Activated CD8-positive, alpha-beta T cell treated with anti-CD3 and anti-CD28 coated beads, Interleukin-2, amount 10 ng/mL, durations not matched to agents 7 days and 5 days (primary cell): ENCODE measurements at places on chromosomes 12 and 14.

DNA sequence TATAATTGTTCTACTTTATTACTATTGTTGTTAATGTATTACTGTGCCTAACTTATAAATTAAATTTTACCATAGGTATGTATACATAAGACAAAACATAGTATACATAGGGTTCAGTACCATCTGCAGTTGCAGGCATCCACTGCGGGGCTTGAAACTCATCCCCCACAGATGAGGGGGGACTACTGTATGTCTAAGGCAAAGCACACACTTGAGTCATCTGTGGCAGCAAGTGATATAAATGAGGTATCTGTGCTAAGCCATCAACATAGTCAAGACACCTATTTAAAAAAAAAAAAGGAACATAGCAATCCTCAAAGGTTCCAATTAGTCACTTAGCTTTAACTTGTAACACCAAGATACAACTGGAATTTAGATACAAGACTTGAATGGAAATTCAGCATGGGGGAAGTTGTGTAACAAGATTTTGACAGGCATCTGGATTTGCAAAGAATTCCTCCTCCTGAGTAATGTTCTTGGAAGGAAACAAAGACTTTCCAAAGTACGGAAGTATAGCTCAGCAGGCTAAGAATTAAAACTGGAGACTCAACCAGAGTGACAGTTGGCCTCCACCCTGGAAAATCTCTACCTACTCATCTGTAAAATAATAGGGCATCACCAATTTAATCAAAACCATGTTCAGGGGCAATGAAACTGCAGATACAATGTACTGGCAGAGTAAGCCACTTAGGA is 14.9 kb downstream of the DCAF5 start:
- no peak for DNase-seq

DNA sequence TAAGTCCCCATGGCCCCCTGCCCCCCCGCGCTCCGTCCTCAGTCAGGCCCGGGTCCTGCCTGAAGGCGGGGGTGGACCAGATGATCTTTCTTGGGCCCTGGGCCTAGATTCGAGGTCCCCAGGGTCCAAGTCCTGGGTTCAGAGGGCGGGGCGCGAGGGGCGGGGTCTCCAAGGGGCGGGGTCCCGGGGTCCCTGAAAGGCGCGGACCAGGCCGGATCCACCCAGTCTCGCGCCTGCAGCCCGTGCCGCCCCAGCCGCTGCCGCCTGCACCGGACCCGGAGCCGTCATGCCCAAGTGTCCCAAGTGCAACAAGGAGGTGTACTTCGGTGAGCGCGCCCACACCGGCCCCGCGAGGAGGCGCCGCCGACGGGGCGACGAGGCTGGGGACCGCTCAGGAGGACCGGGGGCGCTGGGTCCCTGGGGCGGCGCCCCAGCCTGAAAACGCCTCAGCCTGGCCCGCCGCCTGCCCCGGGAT is 325 bp downstream of the CRIP1 start:
- DNase-seq, result peak; percentile 72

GRCh38 chr14:95315156-95315555 is 4.6 kb downstream of the CLMN start:
- no peak for DNase-seq

- DNase-seq, result no peak
Measured at GRCh38 chr12:107349008-107349747, 255.8 kb upstream of the CRY1 start.

GRCh38 chr12:110853836-110854235 is 7.0 kb downstream of the CCDC63 start:
- DNase-seq, result no peak

GRCh38 chr14:29352706-29353080 is 575.0 kb downstream of the PRKD1 start:
- no peak for DNase-seq

DNA sequence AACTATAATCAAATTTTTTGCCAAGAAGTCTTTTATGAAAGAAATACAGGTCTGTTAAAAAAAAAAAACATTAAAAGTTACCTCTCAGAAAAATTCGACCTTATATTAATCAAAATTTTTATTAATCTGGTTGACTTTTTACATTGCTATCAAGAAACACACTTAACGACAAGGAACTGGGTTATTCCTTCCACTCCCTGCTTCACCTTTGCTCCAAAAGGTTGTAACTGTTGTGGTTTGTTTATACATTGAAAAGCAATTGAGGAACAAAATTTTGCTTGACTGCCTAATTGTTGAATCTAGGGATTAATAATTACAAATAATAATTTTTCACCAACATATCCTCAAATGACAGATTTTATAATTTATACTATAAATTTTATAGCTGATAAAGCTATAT is 28.4 kb downstream of the TSPAN8 start:
- DNase-seq, result no peak

DNA sequence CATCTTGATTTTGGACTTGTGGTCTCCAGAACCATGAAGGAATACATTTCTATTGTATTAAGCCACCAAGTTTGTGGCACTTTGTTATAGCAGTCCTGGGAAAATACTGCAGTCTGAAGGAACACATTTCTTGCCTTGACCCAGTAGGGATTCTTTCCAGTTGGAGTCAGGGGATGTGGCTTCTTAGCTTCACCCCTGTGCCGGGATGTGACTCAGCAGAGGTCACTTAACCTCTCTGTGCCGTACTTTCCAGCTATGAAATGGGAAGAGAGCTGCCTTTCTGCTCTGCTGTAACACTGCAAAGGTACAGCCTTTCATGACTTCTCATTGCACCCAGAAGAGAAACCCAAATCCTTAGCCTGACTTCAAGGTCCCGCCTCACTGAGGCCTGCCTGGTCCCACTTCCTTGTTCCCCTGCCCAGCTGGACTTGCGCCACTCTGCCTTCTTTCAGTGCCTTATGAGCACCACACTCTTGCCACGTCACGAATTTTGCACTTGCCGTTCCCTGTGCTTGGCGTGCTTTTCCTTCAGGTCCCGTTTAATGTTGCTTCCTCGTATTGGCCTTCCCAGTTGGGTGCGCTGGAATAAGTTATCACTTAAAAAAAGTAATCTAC is 24.2 kb downstream of the CHST11 start:
- no peak for DNase-seq

DNA sequence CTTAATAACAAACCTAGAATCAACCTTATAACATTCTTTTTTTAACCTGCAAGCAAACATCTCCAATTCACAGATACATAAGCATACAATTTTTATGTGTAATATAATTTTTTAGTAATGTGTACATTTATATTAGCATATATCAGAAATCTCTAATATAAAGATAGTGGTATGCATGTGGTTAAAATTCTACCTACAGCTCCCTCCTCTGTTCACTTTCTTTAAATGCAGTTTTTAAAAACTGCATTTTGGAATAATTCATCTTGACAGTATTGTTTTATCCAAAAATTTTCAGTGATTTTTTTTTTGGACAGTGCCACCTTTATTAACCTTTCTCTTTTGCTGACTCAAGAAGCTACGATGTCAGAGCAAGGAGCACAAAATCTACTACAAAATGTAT is 13.2 kb upstream of the RXYLT1 start:
- no peak for DNase-seq

- no peak for DNase-seq
Measured at GRCh38 chr12:94721173-94721572, 70.8 kb upstream of the TMCC3 start.

GRCh38 chr12:10397296-10397695 is 7.5 kb upstream of the KLRK1 start:
- DNase-seq, result no peak

DNA sequence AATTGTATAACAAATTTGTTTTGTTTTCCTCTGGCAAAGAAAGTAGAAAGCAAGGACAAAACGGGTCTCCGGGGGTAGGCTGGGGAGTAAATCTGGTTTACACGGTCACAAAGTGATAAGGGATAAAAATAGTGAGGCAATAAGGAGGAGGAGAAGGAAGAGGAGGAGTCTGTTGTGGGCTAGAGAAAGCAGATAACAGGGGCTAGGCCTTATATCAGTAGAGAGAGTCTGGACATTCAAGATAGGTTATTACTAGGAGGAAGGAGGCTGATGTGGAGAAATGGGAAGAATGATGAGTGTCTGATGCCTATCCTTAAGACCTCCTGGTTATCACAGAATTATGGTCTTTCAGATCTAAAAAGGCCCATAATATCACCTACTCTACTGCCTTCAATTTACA is 83.2 kb upstream of the SSTR1 start:
- DNase-seq, result no peak

DNA sequence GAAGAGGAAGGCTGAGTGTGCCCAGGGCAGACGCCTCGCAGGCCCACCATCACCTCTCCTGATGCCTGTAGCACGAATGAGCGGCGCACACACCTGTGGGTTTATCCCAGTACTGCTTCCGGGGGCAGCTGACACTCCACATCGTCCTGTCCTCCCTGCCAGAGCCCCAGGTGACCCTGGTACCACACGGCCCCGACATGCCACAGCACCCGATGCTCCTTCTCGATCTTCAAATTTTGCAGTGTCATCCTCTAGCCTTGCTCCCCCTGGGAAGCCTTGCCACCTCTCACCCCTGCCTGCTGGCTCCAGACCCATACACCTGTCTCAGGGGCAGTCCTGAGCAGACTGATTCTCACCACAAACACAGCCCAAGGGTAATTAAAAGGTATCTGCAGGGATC is 40.6 kb downstream of the ANO2 start:
- DNase-seq, result no peak

DNA sequence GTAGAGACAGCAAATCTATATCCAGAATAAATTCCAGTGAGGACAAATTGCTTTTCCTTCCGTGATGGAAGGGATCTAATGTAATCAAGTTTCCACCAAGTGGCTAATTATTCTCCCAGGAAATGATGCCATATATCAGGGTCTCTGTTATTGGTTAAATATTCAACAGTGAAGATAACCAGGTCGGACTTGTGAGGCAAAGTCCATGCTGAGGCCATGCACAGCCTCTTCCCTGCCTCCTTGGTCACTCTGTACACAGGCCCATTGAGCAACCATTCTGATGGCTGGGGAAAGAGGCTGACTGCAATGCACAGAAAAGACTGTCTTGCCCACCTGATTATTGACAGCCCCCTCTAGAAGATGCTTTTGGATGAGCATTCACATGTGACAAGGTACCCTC is 90.1 kb downstream of the TNFAIP2 start:
- DNase-seq, result no peak

- no peak for DNase-seq
Measured at GRCh38 chr12:25592725-25593495, 39.8 kb upstream of the LMNTD1 start.

DNA sequence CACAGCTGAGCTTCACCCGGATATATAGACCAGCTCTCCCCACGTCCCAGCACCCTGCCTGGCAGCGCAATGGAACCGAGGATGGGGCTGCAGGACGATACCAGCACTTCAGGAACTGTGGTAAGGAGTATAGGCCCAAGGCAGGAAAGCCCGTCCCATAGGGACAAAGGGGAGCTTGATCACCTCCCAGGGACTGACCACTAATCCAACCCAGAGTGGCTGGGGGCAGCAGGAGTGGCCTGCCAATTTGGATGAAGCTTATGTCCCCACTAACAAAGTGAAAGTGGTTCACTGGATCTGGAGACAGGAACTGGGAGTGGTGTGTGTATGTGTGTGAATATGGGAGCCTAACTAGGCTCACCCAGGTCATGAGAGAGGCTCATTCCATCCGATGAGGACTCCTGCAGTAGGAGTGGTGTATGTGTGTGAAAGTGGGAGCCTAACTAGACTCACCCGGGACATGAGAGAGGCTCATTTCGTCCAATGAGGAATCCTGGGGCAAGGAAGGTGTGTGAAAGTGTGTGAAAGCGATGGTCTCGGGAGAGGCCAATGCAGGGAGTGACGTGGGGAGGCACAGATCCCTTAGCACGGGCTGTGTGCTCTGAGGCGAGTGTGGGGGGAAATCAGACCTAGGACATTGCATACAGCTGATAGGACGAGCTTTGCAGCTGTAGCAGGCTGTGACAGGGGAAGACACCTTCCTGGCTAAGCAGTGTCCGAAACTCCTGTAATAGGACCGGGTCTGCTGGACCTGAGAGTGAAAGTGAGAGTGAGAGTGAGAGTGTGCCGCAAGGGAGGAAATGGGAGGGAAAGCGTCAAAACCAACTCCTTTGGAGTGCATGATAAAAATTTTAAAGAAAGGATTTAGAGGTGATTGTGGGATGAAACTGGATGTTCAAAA is 25.7 kb downstream of the KLRK1 start:
- peak; percentile 64 for DNase-seq

DNA sequence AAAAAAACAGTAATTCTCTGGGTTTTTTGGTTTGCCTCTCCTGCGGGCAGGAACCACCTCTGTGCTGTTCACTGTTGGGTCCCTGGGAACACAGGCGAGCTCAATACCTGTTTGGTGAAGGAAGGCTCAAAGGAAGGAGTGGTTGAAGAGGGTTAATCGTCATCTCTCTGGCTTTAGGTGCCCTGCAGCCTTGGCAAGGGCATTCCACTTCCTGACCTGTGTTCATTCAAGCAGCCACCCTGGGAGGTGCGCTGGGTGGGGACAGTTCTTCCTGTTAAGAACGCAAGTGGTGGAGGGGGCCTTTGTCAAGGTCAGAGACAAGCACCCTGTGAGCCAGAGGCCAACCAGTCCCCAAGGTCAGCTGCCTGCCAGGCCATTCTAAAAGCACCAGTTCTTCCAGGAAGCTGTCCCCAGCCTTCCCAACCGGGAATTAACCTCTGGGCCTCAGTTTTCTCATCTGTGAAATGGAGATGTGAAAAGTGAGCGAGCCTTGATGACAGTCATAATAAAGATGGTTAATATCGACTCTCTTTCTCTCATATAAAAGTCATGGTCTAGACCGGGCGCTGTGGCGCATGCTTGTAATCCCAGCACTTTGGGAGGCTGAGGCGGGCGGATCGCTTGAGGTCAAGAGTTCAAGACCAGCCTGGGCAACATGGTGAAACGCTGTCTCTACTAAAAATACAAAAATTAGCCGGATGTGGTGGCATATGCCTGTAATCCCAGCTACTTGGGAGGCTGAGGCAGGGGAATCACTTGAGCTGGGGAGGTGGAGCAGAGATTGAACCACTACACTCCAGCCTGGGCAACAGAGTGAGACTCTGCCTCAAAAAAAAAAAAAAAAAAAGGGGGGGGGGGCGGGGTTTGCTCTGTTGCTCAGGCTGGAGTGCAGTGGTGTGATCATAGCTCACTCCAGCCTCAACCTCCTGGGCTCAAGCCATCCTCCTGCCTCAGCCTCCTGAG is 6.1 kb downstream of the RHOF start:
- DNase-seq, result peak; percentile 76

DNA sequence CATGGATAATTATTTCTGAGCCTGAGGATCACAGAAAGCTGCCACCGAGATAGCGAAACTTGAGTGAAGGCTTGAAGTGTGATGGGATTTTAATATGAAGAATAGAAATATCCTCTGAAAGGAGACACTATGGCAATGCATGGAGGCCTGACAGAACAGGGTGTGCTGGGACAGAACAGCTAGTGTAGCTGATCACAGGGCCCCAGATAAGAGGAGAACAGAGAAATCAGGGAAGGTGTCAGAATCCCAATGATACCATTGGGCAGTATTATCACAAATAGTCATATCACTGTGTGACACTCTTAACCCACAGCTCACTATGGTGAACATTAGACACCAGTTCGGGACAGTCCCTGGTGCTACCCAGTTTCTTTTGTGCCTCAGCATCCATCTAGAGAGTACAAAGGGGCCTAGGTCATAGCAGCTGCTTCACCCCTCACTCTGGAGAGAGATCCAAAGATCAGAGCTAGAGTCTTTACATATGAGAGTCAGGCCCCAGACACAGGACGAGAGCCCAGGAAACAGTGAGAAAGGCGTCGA is 506 bp upstream of the OR10P1 start:
- no peak for DNase-seq
